ENCODE measurements at places on chromosomes 3 and 15.

GRCh38 chr3:52200981-52201679, 3.2 kb downstream of the ALAS1 start:
- peaks cover 65% of the 10 kb centered on the region for H3K4me1 ChIP-seq
- H3K27me3 ChIP-seq: no peaks in the 10 kb centered on the region
- no peak for DNase-seq
- H3K36me3 ChIP-seq: peaks cover 52% of the 10 kb centered on the region

GRCh38 chr15:60353245-60353920, 44.4 kb downstream of the ANXA2 start:
- H3K4me1 ChIP-seq: no peaks in the 10 kb centered on the region
- peaks cover 44% of the 10 kb centered on the region for H3K36me3 ChIP-seq
- H3K4me3 ChIP-seq: no peak overlapping the region
- no peak overlapping the region for H3K27ac ChIP-seq
- H3K27me3 ChIP-seq: no peaks in the 10 kb centered on the region
- no peak for DNase-seq

- no peak overlapping the region for H3K4me3 ChIP-seq
- 0 out of 2 replicates have a peak, but pooled peaks cover 2% of the 10 kb centered on the region for H3K27me3 ChIP-seq
- no peak for DNase-seq
- no peaks in the 10 kb centered on the region for H3K36me3 ChIP-seq
- H3K4me1 ChIP-seq: peaks cover 5% of the 10 kb centered on the region
Measured at GRCh38 chr3:120568598-120568997, 27.5 kb upstream of the NDUFB4 start.

DNA sequence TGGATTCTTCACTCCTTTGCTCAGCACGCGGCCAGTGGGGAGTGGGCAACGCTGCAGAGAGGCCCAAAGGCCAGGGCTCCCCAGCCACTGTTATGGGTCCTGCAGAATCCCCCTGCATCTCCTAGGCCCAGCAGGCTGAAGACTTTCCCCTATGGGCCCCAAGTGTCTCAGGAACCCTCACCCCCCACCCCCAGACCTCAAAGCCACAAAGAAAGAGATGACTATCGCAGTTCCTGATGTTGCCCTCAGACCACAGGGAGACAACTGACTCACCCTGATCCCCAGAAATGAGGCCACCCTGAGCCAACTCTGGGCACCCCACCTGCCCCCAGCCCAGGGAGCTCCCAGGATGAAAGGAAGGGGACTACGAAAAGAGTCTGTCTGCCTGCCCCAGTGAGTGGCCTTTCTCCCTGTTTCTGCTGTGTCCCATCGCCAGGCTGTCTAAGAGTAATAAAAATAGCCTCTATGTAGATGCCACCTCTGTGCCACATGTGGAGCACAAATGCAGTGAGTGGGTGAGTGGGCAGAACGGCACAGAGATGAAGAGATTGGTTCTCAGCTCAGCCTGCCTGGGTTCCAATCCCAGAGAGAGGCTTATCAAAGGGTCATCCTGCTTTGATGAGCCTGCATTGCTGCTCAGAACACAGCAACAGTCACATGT, 283.0 kb downstream of the UACA start:
- H3K27ac ChIP-seq: no peak overlapping the region
- DNase-seq: no peak
- peaks cover 18% of the 10 kb centered on the region for H3K27me3 ChIP-seq
- H3K4me3 ChIP-seq: no peak overlapping the region
- no peaks in the 10 kb centered on the region for H3K36me3 ChIP-seq

- H3K27ac ChIP-seq: no peak overlapping the region
- no peaks in the 10 kb centered on the region for H3K36me3 ChIP-seq
- peaks cover 3% of the 10 kb centered on the region for H3K27me3 ChIP-seq
- H3K4me1 ChIP-seq: no peaks in the 10 kb centered on the region
Measured at GRCh38 chr15:31563421-31563820, 236.8 kb downstream of the KLF13 start.

DNA sequence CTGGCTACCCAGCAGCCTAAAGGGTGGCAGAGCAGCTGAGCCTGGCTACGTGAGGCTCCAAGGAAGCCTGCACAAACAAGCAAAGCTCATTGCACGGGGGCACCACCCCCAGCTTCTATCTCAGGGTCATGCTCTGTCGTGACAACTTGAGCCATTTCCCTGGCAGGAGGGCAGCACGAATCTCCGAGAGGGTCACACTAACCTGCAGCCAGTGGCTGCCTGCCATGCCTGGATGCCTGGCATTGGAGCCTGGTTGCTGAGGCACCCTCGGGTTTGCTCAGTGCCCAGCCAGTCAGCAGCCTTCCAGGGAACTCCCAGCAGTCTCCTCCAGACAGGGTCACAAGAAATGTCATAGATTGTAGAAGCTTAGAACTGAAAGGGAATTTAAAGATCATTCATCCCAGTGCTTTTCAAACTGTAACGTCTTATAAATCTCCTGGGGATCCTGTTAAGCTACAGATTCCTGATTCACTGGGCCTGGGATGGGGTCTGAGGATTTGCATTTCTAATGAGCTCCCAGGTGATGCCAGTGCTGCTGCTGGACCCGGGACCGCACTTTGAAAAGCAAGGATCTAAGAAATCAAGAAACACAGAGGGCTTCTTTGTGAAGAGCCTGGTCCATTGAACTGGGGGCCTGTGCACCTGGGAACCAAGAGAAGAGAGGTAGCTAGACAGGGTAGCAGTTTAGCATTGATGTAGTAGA, 48.4 kb downstream of the TMEM266 start:
- H3K27me3 ChIP-seq: no peaks in the 10 kb centered on the region
- H3K4me1 ChIP-seq: no peaks in the 10 kb centered on the region
- H3K4me3 ChIP-seq: no peak overlapping the region
- H3K27ac ChIP-seq: no peak overlapping the region
- H3K36me3 ChIP-seq: no peaks in the 10 kb centered on the region

GRCh38 chr15:85730001-85730820, 64.5 kb downstream of the KLHL25 start:
- no peaks in the 10 kb centered on the region for H3K27me3 ChIP-seq
- H3K4me3 ChIP-seq: no peak overlapping the region
- no peaks in the 10 kb centered on the region for H3K4me1 ChIP-seq
- no peak overlapping the region for H3K27ac ChIP-seq
- DNase-seq: peak; percentile 53
- peaks cover 12% of the 10 kb centered on the region for H3K36me3 ChIP-seq

GRCh38 chr15:30865257-30865656, 38.5 kb upstream of the FAN1 start:
- H3K36me3 ChIP-seq: no peaks in the 10 kb centered on the region
- no peak overlapping the region for H3K4me3 ChIP-seq
- DNase-seq: peak; percentile 56

DNA sequence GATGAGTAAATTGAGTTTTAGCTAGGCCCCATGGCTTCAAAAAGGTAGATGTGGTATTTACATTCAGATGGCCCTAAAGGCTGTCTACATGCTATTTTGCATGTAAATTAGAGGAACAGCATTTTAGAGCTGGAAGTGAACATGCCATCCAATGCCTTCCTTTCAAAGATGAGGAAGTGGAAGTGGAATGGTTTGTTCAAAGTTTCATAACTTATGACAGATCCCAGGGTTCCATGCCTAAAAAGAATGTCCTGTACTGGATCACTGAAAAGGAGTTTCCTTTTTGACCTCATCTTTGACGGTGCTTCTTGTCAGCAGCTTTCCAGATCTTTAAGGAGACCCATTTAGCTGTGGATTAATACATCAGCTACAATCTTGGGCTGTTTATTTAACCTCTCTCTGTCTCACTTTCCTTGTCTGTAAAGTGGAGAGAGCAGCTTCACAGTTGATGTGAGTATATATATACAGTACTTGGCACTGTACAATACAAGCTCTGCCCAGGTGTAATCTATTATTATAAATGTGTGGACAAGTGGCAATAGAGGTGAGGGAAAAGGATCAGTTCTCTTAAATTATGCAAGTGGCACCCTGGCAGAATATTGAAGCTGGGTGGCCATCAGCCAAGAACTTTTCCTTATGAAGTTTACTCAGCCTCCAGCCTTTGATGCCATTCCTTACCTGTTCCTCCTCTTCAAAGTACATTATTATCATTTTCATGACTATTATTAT, 68.7 kb upstream of the GOLGA8B start:
- H3K4me1 ChIP-seq: no peaks in the 10 kb centered on the region
- no peaks in the 10 kb centered on the region for H3K27me3 ChIP-seq
- no peak for DNase-seq
- no peak overlapping the region for H3K27ac ChIP-seq
- no peaks in the 10 kb centered on the region for H3K36me3 ChIP-seq

DNA sequence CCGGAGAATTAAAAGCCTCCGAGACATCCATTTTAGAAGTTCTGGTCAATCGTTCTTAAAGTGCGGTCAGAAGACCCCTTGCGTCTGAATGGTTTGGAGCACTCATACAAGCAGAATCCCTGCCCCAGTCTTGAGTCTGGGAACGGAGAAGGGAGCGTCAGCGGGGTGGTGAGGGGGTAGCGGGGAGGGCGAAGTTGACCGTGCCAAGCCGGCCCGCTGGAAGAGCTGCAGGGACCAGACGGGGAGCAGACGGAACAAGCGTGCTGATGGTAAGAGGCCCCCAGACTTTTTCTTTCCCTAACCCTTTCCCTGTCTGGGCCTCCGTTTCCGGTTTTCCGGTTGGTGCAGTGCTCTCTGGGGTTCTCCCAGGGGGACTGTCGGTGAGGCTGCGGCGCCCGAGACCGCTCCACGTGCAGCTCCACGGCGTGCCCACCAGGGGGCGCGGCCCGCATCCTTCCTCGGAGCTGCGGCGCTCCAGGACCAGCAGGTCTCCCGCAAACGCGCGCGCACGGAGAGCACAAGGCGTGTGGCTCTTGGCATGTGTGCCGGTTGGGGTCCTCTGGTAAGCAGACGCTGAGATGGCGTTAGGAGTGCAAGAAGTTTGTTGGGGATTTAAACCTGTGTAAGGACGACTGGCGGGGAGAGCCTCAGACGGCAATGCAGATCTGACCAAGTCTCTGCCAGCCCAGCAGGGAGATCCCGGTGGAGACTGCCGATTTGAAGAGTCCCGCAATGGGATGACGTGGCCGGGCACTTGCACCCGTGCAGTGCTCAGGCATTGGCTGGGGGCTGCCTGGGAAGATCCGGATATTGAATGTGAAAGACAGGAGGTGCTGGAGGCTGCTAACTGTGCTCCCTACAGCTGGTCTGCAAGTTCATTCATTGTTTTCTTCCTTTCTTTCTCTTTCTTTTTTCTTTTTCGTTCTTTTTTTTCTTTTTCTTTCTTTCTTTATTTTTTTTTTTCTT, 19.2 kb upstream of the CORO2B start:
- no peak overlapping the region for H3K4me3 ChIP-seq
- peaks cover 3% of the 10 kb centered on the region for H3K27me3 ChIP-seq
- peaks cover 4% of the 10 kb centered on the region for H3K4me1 ChIP-seq
- H3K36me3 ChIP-seq: no peaks in the 10 kb centered on the region

DNA sequence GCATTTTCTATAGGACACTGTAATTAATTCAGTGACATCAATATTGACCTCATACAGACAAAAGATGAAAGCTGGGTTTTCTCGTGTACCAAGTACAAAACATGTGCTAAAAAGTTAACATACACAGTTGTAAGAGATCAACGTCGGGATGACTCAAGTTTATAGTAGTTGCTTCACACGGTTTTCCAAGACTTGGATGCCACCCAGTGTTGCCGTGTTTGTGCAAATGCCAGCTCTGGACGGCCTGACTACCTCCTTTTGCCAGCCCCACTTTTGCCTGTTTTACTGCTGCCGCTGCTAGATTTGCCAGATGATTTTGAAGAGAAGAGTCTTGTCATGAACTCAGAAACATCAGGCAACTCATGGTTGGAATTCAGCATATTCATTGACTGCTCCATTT, 17.6 kb downstream of the EMC7 start:
- H3K27ac ChIP-seq: no peak overlapping the region
- peaks cover 34% of the 10 kb centered on the region for H3K36me3 ChIP-seq
- H3K4me1 ChIP-seq: no peaks in the 10 kb centered on the region
- no peaks in the 10 kb centered on the region for H3K27me3 ChIP-seq

DNA sequence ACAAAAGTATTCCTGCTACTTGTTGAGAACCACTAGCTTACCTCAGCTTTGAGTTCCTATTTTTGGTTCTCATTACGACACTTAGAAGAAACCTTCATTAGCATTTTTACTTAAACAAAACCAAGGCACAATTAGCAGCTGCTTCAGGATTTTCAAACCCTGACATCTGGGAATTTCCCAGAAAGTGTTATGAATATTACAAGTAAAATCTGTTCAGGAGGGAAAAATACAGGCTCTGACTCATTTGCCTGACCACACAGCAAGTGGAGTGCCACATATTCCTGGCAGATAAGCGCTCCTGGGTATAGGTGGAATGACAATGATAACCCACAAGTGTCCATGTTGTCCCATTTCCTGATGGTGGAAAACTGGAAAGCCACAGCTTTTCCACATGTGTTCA, 10.3 kb upstream of the RFTN1 start:
- no peak overlapping the region for H3K27ac ChIP-seq
- no peak for DNase-seq
- H3K36me3 ChIP-seq: no peaks in the 10 kb centered on the region
- H3K27me3 ChIP-seq: peaks cover 4% of the 10 kb centered on the region
- H3K4me1 ChIP-seq: no peaks in the 10 kb centered on the region

GRCh38 chr15:85592148-85592547, 202.6 kb downstream of the KLHL25 start:
- no peaks in the 10 kb centered on the region for H3K36me3 ChIP-seq
- peak; percentile 27 for DNase-seq
- no peak overlapping the region for H3K27ac ChIP-seq
- H3K4me3 ChIP-seq: no peak overlapping the region
- H3K27me3 ChIP-seq: no peaks in the 10 kb centered on the region

- no peaks in the 10 kb centered on the region for H3K27me3 ChIP-seq
- no peak for DNase-seq
- H3K4me1 ChIP-seq: 0 out of 2 replicates have a peak, but pooled peaks cover 5% of the 10 kb centered on the region
- no peak overlapping the region for H3K4me3 ChIP-seq
Measured at GRCh38 chr3:46915297-46915822, 37.8 kb downstream of the PTH1R start.

DNA sequence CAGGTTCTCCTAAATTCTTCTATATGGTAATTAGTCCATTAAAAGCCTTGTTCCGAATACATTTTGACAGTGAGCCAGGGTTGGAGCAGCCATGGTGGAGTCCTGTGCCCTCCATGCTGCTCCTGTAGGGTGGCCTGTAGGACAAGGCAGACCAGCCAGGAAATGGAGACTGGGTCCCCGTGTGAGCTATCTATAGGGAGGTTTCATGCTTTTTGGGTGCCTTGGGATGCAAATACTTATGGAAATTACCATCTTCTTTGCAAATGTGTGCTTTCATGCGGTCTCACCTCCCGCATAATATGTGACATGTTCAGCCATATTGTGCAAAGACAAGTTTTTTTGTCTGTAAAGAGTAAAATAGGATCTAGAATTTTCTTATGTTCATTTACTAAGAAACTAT, 58.0 kb upstream of the FURIN start:
- no peaks in the 10 kb centered on the region for H3K4me1 ChIP-seq
- no peak overlapping the region for H3K4me3 ChIP-seq
- no peak overlapping the region for H3K27ac ChIP-seq
- no peak for DNase-seq
- no peaks in the 10 kb centered on the region for H3K27me3 ChIP-seq
- peaks cover 29% of the 10 kb centered on the region for H3K36me3 ChIP-seq

DNA sequence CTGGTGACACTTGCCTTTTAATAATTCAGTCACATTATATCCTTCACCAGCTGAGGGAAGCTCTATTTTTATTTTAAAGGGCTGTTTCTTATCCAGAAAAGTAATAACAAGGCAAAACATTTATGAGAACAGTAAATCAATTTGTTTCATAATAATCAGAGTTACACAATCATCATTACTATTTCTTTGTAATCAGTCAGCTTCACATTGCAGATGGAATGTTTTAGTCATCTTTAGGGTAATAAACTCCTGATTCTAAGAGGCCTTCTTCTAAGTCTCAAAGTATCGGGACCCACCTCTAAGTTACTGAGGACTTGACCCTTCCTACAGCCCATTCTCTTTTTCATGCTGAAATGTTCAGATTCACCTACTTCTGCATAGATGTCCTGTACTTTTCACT, 298.3 kb upstream of the TGFBR2 start:
- H3K36me3 ChIP-seq: no peaks in the 10 kb centered on the region
- no peak for DNase-seq
- H3K4me3 ChIP-seq: no peak overlapping the region
- H3K27ac ChIP-seq: no peak overlapping the region
- no peaks in the 10 kb centered on the region for H3K4me1 ChIP-seq
- no peaks in the 10 kb centered on the region for H3K27me3 ChIP-seq
